A172 (cell line): ENCODE measurements at places on chromosomes 12 and 14.

DNA sequence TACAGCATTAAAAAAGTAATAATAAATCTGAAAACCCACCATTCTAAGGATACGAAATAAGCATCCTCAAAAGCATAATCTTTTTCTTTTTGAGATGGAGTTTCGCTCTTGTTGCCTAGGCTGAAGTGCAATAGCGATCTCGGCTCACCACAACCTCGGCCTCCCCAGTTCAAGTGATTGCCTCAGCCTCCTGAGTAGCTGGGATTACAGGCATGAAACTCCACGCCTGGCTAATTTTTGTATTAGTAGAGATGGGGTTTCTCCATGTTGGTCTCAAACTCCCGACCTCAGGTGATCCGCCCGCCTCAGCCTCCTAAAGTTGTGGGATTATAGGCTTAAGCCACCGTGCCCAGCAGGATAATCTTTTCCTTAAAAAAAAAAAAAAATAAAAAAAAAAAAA, 4.3 kb downstream of the CCNT1 start:
- DNase-seq = no peak

DNA sequence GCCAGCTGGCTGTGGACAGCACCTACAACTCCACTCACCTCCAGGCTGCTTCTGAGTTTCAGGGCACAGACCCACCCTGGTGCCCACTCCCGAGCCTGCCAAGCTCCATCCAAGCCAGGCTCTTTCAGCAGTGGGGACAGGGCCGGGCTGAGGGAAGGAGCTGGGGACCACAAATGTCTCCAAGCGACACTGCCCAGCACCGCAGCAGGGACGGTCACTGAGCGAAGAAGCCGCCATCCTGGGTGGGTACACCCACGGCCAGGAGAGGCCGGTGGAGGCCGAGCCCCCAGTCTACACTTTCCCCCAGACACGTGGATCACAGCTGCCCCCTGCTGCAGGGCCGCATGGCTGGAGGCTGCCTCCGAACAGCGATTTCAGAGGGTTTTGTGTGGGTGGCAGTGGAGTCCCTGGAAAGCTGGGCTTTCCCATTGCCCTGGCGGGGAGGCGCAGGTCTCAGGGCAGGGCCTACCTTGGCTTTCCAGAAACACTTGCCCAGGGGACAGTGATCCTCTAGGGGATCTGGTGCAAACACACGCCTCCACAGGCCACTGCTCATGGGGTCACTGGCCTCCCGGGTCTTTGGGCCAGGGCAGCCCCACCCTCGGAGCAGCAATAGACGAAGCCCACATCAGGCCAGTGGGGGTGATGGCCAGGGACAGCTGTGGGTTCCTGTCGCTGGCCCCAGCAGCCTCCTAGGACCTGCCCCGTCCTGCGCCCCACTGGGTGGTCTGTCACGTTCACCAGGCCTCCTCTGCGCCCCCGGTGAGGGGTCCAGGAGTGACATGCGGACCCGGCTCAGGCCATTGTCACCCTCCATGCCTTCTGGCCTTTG, 1.2 kb upstream of the GPR132 start:
- DNase-seq = no peak

GRCh38 chr12:15446807-15447206, 124.5 kb downstream of the PTPRO start:
- DNase-seq = no peak

DNA sequence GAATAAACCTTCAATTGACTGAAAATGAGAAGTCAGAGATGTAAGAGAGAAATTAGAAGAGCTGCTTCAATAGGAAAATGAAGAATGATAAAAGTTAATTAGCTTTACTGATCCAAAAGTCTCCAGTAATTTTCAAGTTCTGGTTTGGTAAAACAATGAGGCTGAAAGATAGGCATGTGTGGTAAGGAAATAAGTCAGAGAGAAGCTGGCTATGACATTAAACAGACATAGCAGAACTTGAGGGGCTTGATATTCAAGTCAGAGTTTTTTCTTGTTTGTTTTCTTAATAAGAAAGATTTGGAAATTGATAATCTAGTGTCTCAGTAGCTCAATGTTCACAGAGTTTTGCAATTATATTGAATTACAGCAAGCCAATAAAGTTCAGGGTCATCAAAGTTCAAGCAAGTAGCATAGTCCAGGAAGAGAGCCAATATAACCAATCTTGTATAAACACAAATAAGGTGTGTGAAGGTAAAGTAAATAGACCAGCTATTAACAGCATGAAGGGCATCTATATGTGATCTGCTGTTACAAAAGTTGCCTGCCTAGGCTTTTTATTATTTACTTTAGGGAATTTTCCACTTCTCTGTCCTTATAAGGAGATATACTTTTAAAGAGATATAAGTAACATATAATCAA, 1111.5 kb downstream of the TRHDE start:
- no peak for DNase-seq

DNA sequence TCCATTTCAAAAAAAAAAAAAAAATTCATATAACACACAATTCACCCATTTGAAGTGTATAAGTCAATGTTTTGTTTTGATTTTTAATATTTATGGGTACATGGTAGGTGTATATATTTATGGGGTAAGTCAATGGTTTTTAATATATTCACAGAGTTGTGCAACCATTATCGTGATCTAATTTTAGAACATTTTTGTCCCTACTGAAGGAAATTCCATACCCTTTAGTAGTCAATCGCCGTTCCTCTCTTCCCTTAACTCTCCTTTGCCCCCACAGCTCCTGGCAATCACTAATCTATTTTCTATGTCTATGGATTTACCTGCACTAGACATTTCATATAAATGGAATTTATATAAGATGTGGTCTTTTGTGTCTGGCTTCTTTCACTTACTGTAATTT, 92.8 kb downstream of the TRAFD1 start:
- no peak for DNase-seq

DNA sequence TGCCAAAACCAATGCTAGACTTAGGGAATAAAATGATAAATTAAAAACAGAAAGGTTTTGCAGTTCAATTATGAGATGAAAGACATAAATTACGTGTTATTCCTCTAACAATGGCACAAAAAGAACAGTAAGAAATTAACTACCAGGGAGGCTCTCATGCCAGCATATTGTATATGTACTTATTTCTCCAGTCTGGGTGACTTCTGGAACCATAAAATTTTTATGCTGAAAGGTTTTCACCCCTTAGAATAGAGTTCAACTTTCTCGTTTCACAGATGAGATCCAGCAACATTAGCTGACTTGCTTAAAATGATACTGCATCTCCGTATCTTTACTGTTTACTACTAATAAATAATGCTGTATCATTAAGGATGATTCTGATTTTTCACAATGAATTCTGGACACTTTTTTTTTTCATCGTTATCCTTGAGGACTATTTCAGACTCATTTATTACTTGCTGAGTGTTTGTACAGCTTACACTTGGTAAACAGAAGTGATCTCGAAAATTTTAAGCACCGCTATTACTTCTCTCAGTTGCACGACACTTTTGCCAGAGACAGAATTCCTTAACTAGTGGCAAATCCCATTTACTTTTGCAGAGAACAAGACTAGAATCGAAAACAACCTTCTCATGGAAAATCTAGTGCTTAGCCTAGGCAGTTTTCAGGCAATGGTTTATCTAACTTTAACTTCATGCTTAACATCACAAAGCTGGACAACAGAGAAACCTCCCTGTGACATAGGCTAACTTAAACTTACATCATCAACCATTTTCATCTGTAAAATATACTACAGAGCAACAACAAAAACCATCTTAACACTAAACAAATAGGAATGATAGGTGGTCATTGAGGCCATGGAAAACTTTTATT, 2.7 kb downstream of the RSRC2 start:
- no peak for DNase-seq

- no peak for DNase-seq
Measured at GRCh38 chr14:38799671-38800070, 303.4 kb downstream of the SEC23A start.

- no peak for DNase-seq
Measured at GRCh38 chr14:60680511-60680910, 31.2 kb upstream of the SIX1 start.

DNA sequence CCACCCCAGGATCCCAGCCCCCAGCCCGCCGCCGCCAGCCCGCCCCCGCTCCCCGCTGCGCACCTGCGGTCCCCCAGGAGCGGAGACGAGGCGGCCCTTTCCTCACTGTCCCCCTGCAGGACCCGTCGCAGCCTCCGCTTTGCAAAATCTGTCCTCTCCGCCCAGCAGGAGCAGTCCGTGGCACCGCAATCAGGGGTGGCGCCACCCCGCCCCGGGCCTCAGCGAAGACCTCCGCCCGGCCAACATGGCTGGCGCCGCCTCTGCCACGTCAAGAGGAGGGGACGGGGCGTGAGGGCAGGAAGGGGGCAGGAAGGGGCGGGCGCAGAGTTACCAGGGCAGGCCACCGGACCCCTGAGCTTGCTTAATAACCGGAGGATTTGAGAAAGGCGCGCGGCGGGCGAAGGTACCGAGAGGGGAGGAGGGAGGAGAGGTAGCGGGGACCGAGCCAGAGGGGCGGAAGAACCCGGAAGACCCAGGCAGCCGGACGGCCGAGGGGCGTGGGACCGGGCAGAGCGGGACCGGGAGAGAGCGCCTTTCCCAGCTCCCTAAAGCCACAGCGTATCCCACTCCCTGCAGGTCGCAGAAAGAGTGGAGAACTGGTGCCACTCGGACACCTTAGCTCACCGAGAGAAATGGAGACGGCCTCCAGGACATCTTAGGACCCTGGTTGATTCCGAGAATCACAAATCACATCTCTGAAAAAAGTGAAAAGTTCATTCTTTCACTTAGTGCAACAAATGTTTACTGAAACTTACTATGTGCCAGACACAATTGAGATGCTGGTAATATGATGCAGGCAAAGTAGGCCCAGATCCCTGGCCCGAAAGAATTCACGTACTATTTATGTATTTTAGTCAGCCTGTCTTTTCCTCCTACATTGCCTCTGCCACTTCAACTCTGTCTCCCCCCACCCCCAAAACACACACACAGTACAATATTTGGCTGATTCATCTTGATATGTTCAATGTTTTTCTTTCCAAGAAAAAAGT, at the start of gene SEC23A:
SEC23A (minus strand) TSS at position 267 of the 989 bp plus-strand sequence. CDS start 7,117 bp downstream, outside the sequence.
- peak; percentile 74 for DNase-seq

DNA sequence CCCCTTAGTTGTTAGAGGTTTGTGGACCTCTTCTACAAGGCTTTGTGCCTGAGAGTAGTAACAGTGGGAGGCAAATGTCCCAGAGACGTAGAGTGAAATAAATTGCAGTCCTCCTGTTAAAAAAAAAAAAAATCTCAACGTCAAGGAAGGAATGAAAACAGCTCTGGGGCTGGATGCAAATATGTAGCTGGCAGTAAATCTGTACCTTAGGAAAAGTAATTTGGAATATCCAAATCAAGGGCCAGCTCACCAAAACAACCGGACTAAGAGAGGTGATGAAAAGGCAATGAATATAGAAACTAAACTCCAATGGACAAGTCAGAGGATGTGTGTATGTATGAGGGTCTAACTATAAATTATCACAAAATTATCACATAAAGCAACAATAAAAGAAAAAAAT, 27.0 kb downstream of the SINHCAF start:
- DNase-seq = no peak
